Activated CD8-positive, alpha-beta memory T cell treated with anti-CD3 and anti-CD28 coated beads for 24 hours (primary cell): ENCODE measurements at places on chromosomes 2 and 18.

- DNase-seq, result no peak
These were observed 83.4 kb downstream of the CALCRL start for GRCh38 chr2:187364696-187365095.

GRCh38 chr18:70620837-70621612 lies 332.2 kb downstream of the SOCS6 start:
- no peak for DNase-seq

GRCh38 chr2:230814616-230815015 lies 50.1 kb upstream of the ITM2C start:
- no peak for DNase-seq

GRCh38 chr18:30465096-30465495 lies 577.4 kb downstream of the DSC3 start:
- no peak for DNase-seq

- no peak for DNase-seq
These were observed 130.2 kb downstream of the NCKAP5 start for GRCh38 chr2:133438026-133438425.

DNA sequence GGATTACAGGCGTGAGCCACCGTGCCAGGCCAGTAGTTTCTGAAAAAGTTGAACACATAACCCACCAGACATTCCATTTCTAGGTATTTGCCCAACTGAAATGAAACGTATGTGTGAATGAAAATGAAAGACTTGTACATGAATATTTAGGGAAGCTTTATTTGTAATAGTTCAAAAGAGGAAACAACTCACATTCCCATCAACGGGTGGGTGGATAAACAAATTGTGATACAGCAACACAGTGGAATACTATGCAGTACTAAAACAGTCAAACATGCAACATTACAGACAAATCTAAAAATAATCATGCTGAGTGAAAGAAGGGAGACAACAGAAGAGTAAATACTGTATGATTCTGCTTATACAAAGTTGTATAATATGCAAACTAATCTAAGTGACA lies 46.8 kb downstream of the TMEM131 start:
- DNase-seq, result no peak

DNA sequence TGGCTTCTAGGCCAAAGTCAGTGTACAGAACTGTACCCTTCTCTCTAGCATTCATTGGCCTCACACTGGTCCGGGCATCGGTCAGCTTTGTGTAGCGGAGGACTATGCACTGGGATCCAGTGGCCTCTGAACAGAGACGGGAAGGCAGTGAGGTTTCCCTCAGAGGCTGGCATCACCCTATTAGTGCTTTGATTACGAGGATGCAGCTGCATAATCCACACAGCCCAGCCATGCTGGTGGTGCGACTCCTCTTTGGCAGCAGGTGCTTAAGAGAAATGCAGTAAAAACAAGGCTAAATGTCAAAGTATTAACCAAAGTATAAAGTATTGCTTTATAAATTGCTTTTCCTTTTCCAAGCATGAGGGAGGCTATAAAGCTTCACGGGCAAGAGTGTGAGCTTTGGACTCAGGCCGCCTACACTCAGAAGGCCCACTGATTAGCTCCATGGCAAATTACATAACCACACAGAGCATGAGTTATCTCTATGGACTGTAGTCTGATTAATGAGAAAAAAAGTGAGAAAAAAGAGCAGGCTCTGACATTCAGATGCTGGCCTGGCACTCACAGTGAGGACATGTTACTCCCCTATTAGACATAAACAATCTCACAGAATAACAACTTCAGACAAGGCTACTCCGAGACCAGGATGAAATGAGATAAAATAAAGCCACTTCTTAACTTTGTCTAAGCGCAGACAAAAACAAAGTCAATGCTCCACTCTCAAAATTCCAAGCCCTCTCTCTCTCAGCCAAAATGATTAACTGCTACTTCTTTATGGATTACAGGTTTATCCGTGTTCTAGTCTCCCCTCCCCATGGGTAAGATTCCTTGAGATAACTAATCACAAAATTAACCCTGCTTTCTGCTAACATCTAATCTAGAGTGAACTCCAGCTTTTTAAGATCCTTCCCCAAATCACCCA lies 6.4 kb upstream of the CRYGC start:
- DNase-seq, result no peak

GRCh38 chr2:212842544-212843185 lies 304.1 kb upstream of the ERBB4 start:
- DNase-seq, result no peak

DNA sequence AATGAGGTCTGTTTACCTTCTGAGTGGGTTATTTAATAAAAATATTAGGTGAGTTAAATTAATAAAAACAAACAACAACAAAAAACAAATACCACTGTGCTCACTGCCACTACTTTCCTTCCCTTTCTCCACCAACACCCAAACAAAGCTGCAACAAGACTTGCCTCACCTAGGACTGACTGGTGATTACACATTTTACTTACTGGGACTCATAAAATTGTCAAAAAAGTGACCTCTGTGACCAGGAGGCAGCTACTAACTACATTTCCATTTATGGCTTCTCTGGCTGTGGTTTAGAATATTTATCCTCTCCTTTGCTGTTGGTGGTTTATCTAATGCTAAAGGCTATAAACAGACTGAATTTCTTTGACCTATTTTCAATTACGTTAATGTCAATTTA lies 39.8 kb downstream of the EFEMP1 start:
- no peak for DNase-seq
